ENCODE measurements at places on chromosomes 2 and 18.

DNA sequence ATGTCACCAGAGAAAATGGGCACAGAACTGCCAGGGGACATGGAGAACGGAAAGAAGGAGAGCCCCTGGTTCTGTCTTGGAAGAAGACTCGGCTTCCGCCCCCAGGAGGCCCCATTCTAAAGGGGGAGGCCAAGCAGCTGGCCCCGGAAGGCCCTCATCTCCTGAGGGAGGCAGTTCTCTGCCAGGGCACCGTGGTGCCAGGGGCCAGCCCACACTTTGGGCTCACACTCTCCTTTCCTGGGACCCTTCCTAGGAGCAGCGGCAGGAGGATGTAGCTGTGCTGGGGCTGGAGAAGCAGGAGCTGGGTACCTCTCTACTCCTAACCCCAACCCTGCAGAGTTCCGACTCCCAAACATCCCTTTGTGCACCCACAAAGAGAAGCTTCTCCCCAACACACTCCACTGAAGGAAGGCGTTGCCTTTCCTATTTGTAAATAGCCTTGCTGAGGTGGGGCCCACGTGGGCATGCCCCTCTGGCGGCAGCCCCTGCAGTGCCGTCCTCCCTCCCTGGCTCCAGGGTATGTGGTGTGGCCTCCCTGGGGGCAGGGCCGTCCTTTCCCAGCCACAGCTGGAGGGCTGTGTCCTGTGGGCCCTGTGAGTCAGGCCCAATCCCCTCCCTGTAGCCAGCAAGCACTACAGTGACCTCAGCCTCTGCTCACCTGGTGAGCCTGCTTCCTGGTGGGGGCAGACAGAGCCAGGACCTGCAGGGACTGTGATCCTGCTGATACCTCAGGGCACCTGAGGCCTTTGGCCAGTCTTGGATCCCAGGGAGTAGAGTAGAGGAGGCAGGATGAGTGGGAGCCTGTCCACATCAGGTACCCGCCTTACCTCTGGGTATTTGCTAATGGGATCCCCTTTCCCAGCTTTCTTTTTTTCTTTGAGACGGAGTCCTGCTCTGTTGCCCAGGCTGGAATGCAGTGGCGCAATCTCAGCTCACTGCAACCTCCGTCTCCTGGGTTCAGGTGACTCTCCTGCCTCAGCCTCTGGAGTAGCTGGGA lies 26.6 kb downstream of the ZFP36L2 start:
- DNase-seq: no peak

- DNase-seq: no peak
Observed at GRCh38 chr2:235244255-235245220, 249.3 kb upstream of the AGAP1 start.

- no peak for DNase-seq
Observed at GRCh38 chr2:7014174-7014640, 97.0 kb downstream of the RNF144A start.

- DNase-seq: no peak
Observed at GRCh38 chr2:187547353-187547979, 6.8 kb downstream of the TFPI start.

- DNase-seq: no peak
Observed at GRCh38 chr2:226002438-226002837, 602.9 kb downstream of the NYAP2 start.

DNA sequence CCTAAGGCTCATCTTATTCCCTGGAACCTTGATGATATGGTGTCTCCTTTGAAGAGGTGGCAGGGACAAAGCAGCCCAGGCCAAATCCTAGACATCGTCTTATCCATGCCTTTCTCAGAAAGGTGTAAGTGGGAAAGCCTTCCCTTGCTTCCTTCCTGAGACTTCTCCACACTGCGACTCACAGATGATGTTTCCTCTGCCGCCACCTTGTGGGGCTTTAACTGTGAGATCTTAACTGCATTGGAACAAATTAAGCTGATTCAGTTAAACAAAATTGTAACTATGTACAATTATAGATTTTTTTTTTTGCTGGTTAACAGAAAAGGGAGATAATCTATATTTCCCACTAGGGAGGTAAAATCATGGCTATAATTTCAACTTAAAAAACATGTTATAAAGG lies 10.0 kb upstream of the GCA start:
- DNase-seq: no peak

DNA sequence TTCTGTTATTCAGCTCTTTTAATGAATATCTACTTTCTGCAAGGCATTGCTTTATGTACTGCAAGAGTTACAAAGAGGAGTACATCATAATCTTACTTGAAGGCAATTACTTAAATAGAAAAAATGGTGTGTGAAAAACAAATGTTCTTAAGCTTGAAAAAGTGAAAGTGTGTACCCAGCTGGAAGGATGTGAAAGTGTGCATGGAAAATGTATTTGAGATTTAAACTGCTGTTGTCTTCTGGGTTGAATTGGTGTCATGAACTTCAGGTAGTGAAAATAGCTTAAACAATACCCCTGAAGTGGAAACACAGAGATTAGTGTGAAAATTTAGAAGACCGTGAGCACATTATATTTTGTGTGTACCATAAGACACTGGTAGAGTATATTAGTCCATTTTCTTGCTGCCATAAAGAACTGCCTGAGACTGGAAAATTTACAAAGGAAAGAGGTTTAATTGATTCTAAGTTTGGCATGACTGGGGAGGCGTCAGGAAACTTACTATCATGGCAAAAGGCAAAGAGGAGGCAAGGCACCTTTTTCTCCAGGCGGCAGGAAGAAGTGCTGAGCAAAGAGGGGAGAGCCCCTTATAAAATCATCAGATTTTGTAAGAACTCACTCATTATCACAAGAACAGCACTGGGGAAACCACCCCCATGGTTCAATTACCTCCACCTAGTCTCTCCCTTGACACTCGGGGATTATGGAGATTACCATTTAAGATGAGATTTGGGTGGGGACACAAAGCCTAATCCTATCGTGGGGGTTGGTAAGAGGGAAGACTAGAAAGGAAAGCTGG lies 38.8 kb downstream of the SCN2A start:
- DNase-seq: no peak

- no peak for DNase-seq
Observed at GRCh38 chr2:28528206-28528605, 32.3 kb downstream of the PLB1 start.

DNA sequence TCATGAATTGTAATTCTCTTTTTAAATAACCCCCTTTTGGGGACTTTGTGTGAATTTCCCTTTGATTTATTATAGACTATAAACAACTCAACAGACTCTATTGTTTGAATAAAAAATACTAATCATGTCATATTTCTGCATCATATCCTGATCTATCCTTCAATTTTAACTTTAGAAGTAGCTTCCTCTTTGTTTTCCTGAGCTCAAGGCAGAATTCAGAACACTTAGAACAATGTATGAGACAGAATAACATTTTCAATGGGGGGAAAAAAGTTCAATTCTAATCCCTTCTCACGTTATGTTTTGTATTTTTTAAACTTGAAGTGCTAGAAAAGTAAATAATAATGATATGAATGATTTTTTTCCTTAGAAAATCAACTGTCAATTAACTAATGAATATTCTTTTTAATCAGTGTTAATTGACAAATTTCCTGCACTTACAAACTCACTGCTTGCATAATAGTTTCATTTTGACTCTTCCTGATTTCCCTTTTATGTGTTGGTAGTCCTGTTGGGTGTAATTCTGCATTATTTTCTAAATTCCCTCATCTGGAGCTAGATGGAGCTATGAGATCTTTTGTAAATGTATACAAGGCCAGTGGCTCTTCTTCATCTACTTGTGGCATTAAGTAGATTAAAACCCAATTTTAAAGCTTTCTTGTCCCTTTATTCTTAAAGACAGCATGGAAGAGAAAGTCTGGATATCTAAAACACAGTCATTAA lies 326.1 kb downstream of the PARD3B start:
- no peak for DNase-seq

- DNase-seq: no peak
Observed at GRCh38 chr2:171592036-171592555, 69.8 kb downstream of the CYBRD1 start.

DNA sequence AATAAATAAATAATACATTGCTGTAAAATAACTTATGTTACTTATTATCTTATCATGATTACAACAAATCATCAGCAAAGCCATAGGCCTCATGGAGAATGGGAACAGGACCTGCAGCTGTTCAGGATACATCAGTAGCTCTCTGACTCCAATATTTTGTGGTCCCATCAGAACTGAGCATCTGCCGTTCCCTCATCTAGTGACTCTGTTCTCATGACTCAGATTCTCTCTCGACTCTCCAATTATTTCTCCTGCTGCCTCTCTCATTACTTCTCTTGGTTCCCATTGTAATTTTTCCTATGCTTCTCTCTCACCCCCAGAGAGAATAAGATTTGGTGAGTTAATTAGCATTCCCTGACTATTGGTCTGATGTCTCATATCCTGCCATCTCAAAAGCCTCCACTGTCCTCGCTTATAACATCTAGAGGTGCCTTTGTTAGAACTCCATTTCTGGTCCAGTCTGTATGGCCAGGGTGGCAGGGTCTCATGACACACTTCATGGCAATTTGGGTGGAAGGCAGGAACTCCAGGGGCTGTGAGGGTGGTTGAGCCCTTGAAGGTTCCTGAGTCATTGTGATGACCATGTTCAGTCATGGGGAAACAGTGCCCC lies 78.0 kb upstream of the TANC1 start:
- DNase-seq: no peak

DNA sequence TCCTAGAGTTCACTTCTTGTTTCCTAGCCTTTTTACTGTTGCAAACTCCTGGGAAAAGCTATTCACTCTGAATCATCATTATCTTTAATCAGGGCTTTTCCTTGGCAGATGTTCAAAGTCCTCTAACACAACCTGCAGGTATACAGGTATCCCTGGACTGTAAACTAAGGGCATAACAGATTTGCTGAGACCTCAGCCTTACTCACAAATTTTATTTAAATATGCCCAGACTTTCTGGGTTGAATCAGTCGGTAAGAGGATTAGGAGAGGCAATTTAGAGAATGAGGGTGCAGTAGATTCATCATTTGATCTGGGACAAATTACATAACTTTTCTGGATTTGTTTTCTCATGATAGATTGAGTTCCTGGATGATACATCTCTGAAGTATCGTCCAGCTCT lies 217.8 kb upstream of the STON1 start:
- no peak for DNase-seq

DNA sequence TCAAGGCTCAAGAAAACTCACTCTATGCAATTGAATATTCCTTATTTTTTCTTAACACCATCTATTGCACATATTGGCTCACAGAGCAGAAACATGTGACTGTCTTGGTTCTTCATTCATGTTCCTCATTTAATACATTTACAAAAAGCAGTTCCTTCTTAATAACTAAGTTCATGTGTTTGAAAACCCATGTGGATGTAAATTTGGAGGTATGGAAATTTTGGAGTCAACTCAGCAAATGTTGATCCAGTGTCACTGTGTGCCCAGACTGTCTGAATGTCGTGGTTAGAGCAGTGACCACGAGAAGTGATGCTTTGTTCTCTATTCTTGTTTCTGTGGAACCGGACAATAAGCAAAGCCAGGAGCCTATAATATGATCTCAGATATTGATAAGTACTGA lies 299.1 kb downstream of the SETBP1 start:
- DNase-seq: no peak

DNA sequence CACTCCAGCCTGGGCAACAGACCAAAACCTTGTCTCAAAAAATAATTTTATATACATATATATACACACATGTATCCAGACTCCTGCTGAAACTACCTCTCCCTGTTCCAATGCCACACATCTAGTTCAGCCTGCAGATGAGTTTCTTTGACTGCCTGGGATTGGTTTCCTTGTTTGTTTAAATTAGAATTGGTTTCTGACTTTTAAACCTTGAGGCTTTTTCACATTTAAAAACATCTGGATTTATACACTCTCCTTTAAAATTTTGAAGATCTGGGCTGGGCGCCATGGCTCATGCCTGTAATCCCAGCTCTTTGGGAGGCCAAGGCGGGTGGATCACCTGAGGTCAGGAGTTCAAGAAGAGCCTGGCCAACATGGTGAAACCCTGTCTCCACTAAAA lies 21.8 kb upstream of the CXCR1 start:
- no peak for DNase-seq
